NCI-H748 treated with DMSO at 0.1 percent for 48 hours (cell line): ENCODE measurements at places on chromosomes 12 and 14.

DNA sequence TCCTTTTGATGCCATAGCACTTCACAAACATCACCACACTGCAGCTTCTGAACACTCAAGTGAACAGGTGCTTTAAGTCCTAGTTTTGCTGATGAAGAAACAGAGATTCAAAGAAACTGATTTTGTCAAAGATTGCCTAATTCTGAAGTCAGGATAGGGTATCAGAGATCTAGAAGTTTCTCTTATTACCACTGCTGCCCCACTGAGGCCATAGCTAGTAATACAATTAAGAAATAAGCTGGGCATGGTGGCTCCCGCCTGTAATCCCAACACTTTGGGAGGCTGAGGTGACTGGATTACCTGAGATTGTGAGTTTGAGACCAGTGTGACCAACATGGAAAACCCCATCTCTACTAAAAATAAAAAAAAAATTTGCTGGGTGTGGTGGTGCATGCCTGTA is 458.3 kb upstream of the SEL1L start:
- no peak for DNase-seq

DNA sequence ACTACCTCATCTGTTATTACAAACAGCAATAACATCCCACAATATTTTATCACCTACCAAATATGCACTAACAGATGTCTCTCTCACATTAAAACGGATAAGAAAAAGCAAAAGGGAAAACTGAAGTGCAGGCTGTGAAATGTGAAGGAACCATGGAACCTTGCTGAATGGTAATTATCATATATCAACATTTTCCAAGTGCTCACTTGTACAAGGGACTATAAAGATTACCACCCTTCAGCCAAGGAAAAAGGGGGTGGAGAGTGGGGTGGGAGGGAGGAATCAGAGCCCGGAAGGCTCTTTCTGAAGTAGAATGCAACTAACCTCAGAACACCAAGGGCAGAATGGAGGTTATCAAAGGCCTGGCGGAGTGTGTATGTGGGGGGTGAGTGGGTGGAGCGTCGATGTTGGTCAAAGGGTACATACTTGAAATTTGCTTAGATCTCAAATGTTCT is 1.2 kb downstream of the SNX6 start:
- DNase-seq, result no peak

DNA sequence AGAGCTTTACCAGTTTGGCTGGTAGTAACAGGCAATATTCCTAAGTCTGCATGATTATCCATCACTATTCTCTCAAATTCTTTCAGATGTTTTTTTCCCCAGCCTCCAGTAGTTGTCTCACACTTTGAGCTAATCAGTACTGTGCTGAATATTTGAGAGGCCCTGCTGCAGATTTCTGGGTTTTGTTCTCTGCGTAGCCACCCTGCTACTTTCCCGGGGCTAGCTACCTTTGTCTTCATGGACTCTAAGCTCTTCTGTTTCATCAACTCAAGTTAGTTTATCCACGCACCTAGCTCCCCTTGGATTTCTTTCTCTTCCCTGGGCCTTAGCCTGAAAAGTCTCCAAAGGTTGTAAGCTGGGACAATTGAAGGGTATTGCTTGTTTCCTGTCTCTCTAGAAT is 73.0 kb downstream of the FUT8 start:
- no peak for DNase-seq

GRCh38 chr14:104735830-104736642 is 12.0 kb downstream of the ADSS1 start:
- DNase-seq, result no peak

- peak; percentile 57 for DNase-seq
These were observed 244.9 kb upstream of the LRIG3 start for GRCh38 chr12:59164991-59165718.

DNA sequence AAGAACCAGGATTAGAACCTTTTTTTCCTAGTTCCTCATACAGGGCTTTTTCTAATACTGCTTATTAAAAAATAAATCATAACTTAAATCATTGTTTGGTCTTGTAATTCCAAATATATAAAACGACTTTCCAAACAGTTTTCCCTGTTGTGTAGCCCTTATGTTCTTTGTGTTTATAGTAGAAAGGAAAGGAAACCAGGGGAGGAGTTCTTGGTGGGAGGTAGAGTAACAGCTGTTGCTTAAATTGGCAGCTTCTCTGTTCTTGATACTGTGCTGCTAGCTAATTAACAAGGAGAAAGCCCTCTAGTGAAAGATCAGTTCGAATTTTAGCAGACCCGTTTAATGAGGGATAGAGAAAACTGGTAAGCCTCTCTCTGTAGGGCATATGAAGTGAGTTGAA is 15.0 kb downstream of the SRP54 start:
- DNase-seq, result no peak

DNA sequence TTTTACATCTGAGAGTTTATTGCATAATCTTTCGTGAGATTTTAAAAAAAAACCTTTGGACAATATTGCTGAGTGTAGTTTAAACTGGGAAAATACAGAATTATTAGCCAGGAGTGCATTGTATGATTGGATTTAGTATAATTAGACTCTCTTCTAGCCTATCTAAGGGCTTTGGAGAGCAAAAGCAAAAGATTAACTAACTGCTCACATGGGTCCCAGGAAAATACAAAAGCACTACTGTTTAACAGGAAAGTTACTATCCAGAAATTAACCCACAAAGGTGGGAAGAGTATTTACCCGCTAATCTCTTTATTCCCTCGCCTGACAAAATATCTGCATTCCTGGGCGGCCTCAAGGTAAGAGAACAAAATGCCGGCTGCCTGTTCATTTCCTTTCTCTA is 309.5 kb downstream of the ATXN7L3B start:
- no peak for DNase-seq

DNA sequence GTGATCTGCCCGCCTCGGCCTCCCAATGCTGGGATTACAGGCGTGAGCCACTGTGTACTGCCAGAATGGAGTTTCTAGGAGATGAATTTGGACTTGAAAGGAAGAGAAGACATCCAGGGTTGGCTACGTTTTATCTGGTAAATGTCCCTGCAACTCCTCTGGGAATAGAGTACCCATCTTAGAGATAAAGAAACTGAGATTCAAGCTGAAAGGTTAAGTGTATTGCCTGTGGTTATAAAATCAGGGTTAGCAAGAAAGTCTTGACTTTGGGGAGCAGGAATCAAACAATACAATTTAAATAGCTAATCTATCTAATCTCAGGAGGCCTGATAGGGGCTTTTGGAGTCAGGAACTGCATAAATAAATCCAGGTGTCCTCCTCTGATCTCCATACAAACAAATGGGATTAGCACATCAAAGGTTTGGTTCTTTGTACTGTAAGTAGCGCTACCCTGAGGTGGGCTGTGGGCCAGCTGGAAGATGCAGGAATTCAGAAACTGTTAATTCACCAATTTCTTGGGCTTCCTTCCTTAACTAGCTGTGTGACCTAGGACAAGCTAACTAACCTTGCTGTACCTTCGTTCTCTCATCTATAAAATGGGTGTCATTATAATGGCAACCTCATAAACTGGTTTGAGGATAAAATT is 45.1 kb downstream of the TBX3 start:
- DNase-seq, result no peak

GRCh38 chr14:104009297-104009696 is 67.0 kb upstream of the RD3L start:
- no peak for DNase-seq

GRCh38 chr12:6899837-6900519 is 4.6 kb upstream of the LRRC23 start:
- DNase-seq, result peak; percentile 23

DNA sequence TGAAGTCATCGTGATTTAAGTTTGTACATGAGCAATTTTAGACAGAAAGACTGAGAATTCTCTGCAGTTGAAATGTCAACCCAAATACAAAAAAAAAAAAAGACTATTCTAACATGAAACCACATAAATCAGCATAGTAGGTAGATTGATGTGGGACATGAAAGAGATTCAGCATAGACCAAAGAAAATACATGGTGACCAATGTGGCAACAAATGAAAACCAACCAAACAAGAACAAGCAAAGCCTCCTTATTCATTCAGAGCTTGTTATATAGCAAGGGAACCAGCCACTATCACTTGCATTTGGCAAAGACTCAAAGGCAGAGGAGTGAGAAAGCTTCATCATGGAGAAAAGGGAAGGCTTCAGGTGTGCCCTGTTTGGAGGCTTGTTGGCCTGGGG is 144.4 kb upstream of the TMPO start:
- no peak for DNase-seq

- DNase-seq, result no peak
These were observed 16.5 kb downstream of the JAG2 start for GRCh38 chr14:105151838-105152793.

DNA sequence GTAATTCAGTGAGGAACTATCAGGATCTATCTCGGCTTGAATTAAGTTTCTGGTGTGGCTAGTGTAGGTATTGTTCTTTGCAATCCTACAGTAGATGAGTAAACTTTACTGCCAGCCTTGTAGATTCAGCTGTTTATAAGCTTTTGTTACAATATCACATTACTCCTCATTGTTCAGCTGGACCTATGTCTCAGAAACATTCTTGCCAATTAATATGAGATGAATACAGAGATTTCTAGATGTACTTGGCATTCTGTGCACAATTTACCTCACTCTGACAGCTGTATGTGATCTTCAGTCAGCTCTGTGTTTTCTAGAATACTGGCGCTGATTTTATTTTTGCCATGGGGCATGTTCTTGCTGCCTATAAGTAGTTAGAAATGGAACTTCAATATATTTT is 55.7 kb downstream of the METTL25 start:
- DNase-seq, result no peak

- DNase-seq, result no peak
These were observed 266.4 kb downstream of the NAV3 start for GRCh38 chr12:78096909-78097597.

DNA sequence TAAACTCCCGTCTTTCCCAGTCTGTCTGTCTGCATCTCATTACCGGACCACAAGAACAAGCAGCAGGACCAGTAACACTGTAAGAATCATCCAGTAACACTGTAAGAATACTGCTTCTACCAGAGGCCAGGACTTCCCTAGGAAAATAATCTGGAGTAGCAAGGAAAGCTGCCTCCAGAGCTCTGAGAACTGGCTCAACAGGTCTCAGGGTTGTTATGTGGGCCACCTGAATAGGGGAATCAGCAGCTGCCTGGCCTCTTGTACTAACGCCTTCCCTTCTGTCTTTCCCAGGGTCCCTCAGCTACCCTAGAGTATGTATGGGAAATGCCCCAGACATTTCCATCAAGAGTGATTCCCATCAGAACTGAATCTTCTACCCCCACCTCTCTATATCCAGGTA is 954 bp upstream of the SLC39A2 start:
- DNase-seq, result no peak

- DNase-seq, result no peak
These were observed 4.1 kb upstream of the PCNX4 start for GRCh38 chr14:60087668-60088067.

- peak; percentile 32 for DNase-seq
These were observed 6.0 kb upstream of the MANSC4 start for GRCh38 chr12:27785882-27786570.

GRCh38 chr14:73237219-73237785 is at the start of gene PAPLN:
Gene PAPLN (plus strand): TSS chr14:73237506. CDS start chr14:73239779, 2,273 bp downstream.
- no peak for DNase-seq

GRCh38 chr14:91585856-91586255 is 75.7 kb upstream of the PPP4R3A start:
- DNase-seq, result no peak
